ENCODE measurements at places on chromosomes 2 and 18.

- no peak for DNase-seq
These were observed 94.5 kb upstream of the FN1 start for GRCh38 chr2:215530191-215530968.

DNA sequence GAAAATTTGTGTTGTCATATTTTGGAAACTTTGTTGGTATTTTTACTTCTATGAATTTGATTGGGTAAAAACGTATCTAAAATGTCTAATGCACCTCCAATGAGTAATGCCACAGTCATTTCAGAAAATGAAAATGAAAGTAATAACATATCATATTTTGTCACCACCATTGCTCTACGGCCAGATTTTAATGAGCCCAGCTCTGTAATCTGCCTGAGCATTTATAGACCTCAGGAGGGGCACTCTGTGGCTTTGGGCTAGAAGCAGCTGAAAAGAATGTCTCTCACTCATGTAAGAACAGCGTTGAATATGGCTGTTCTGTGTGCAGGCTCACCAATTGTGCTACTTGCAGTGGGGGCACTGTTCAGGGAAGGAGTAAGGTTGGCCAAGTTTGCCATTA, 32.7 kb upstream of the ABCA12 start:
- DNase-seq = no peak

DNA sequence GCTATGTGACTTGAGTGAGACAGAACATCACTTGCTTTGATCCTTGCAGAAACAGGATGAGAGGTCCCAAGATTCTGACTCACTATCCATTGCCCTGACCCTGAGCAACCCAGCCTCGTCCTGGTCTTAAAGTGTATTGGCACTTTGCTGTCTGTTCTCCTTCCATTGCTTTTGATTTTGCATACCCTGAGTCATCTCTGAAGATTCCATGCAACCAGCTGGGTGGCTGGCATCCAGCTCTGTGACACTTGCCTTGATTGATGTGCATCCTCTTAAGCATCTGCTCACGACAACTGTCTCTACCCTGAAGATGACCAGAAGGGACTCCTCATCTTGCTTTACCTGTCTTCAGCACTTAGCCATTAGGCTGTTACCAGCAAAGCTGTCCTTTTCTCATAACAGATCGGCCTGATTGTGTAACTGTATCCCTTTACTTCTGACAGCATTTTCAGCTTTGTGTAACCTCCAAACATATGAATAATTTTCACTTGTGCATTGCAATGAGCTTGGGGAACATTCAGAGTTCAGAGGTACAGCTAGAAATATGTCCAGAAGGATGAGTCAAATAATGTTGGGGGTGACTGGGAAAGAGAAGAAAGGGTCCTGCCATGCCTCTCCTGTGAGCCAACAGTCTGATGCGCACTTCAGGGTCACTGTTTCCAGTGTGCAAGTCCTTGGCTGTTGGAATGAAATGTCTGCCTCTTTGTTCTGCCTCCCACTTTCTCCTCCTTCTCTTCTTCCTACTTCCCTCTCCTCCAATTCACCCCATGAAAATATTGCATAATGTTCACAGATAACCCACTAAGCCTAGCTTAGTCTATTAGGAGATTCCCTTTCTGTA, 249.7 kb upstream of the OSR1 start:
- no peak for DNase-seq

DNA sequence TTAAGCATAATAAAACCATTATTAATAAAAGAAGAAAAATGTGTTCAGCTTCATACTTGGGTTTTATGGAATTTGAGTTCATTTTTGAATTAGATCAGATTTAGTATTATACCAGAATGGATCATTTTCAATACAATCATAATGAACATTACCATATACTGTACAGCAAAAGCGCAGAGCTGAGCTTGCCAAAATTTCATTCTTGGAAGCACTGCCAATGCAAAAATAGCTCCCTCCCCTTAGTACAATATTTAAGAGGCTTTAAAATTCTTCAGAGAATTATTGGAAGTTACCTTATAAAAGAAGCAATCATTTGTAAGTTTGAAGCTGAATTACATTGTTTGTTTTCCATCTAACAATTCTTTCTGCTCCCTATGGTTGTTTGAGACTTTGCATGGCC, 938.1 kb upstream of the SLC39A10 start:
- no peak for DNase-seq

DNA sequence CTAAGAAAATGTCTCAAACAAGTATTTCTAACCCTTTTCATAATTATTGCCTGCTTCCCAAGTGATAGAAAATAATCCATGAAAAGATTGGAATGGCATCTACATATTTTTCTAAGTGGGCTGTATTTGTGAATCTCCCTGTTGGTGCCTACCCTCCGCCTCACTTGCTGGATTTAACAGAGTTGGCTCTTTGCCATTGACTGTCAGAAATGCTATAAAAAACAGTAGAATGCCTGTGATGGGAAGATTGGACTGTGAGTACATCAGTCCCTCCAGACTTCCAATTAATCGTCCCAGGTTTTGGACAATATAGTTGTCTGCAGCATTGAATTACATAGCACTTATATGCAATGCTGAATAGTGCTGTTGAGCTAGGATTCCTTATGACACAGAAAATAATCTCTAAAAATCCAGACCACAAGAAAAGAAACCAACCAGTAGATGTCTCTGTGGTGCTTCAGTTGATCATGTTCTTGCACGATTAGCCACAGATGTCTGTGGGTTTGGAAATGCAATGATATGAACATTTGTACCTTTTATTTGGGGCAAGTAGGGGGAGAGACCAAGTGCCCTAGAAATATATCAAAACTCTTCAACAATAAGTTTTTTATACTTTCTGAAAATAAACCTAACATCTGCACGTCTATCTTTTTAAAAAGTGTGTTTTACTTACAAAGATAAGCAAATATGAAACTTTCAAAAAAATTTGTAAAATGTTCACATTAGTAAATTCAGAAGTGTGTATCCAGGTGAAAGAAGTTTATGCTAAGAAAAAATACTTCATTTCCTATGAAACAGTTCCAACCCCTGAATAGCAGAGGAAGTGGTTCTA, 88.5 kb downstream of the DYNAP start:
- no peak for DNase-seq

- peak; percentile 82 for DNase-seq
These were observed 80.8 kb downstream of the APOB start for GRCh38 chr2:20962939-20963557.

GRCh38 chr2:175743011-175743410, 259.1 kb downstream of the LNPK start:
- no peak for DNase-seq

DNA sequence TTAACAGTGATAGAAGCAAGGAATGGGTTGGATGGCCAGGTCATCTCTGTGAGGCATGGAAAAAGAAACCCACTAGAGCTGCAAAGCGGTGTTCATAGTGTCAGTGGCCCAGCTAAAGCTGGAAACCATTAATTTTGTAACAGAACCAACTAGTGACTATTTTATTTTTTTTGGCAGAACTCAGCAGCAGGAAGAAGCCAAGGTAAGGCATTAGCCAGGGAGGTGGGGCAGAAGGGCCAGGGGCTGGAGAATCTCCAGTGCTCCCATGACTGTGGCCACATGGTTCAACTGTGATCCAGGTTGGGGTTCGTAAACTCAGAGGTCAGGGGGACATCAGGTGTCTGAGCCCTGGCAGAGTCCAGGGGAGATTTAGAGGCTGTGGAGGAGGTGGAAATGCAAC, 25.9 kb upstream of the YES1 start:
- no peak for DNase-seq

GRCh38 chr2:64423303-64423702, 30.7 kb upstream of the LGALSL start:
- DNase-seq = no peak

- DNase-seq = no peak
These were observed 176.4 kb upstream of the ID2 start for GRCh38 chr2:8505311-8505920.

GRCh38 chr2:8602809-8603208, 79.0 kb upstream of the ID2 start:
- no peak for DNase-seq

- DNase-seq = no peak
These were observed 16.5 kb downstream of the AGAP1 start for GRCh38 chr2:235510318-235510717.

DNA sequence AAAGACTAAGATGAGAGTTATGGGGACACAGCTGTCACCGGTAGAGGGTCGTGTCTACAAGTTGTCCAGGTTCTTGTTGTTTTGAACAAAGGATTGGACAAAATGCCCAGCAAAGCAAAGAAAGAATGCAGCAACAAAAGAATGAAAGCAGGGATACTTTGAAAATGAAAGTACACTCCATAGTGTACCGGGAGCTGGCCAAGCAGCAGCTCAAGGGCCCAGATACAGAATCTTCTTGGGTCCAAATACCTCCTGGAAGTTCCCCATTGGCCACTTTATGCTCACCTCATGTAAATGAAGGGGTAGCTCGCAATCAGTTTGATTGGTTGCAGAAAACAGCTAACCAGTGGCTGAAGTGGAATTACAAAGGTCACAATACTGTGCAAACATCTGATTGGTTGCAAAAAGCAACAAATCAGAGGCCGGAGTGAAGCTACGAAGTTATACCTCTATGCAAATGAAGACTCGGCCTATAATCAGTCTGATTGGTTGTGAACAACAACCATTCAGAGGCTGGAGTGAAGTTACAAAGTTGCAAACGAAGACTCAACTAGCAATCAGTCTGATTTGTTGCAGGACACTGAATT, 474.9 kb upstream of the TMEFF2 start:
- DNase-seq = no peak

- DNase-seq = no peak
These were observed 12.8 kb downstream of the RBFA start for GRCh38 chr18:80046961-80047541.

- DNase-seq = peak; percentile 23
These were observed 688 bp downstream of the CDH20 start for GRCh38 chr18:61333746-61334490.

Measured in neural crest cell (in vitro differentiated cells).